ENCODE measurements at places on chromosomes 1 and 21. TPM values are rescaled to one million over a fixed set of nuclear protein-coding genes. Genes with fewer than 3 reads are reported as not detected.

FHAD1 gene
- 0.68 TPM for polyA plus RNA-seq

CD53 gene
- 0.79 TPM for polyA plus RNA-seq

BSND gene
- polyA plus RNA-seq = 0.21 TPM

OR2T11 gene
- not detected for polyA plus RNA-seq

CD1D gene
- 3.7 TPM for polyA plus RNA-seq

ZFP69B gene
- 1.1 TPM for polyA plus RNA-seq

PALMD gene
- 14.0 TPM for polyA plus RNA-seq

GPR37L1 gene
- polyA plus RNA-seq = 0.47 TPM

MAP3K7CL gene
- 0.64 TPM for polyA plus RNA-seq

PRRX1 gene
- polyA plus RNA-seq = 11.0 TPM

SPSB1 gene
- polyA plus RNA-seq = 102 TPM

CSTB gene
- polyA plus RNA-seq = 120 TPM

OR6K6 gene
- not detected for polyA plus RNA-seq

IQCC gene
- 1.5 TPM for polyA plus RNA-seq

ATXN7L2 gene
- polyA plus RNA-seq = 5.3 TPM

KIF14 gene
- 0.68 TPM for polyA plus RNA-seq

OR2T10 gene
- polyA plus RNA-seq = not detected

TEX38 gene
- 0.27 TPM for polyA plus RNA-seq

DMBX1 gene
- not detected for polyA plus RNA-seq

OR2T35 gene
- polyA plus RNA-seq = not detected

C1QC gene
- polyA plus RNA-seq = 13.4 TPM

CCDC27 gene
- 0.73 TPM for polyA plus RNA-seq

TFF2 gene
- 58.7 TPM for polyA plus RNA-seq

EDN2 gene
- 2.3 TPM for polyA plus RNA-seq

RIPK4 gene
- 28.1 TPM for polyA plus RNA-seq

TCEA3 gene
- 31.2 TPM for polyA plus RNA-seq

ZNF695 gene
- 2.0 TPM for polyA plus RNA-seq

DMRTA2 gene
- not detected for polyA plus RNA-seq

TAS1R3 gene
- 0.42 TPM for polyA plus RNA-seq

LIPI gene
- not detected for polyA plus RNA-seq

ELAPOR1 gene
- polyA plus RNA-seq = 1.8 TPM

HMGCS2 gene
- 119 TPM for polyA plus RNA-seq

HMCN1 gene
- 2.3 TPM for polyA plus RNA-seq

KRTCAP2 gene
- 454 TPM for polyA plus RNA-seq

RGSL1 gene
- polyA plus RNA-seq = not detected

KCNH1 gene
- polyA plus RNA-seq = 0.17 TPM

SYCP1 gene
- not detected for polyA plus RNA-seq

C1orf141 gene
- polyA plus RNA-seq = not detected

TRIM63 gene
- 8.2 TPM for polyA plus RNA-seq

ROR1 gene
- 21.9 TPM for polyA plus RNA-seq
